NCI-H1694 treated with DMSO at 0.1 percent for 48 hours (cell line): ENCODE measurements at places on chromosomes 2 and 18.
A peak's percentile ranks its signal among the peaks of the same experiment; 100 is the strongest.

DNA sequence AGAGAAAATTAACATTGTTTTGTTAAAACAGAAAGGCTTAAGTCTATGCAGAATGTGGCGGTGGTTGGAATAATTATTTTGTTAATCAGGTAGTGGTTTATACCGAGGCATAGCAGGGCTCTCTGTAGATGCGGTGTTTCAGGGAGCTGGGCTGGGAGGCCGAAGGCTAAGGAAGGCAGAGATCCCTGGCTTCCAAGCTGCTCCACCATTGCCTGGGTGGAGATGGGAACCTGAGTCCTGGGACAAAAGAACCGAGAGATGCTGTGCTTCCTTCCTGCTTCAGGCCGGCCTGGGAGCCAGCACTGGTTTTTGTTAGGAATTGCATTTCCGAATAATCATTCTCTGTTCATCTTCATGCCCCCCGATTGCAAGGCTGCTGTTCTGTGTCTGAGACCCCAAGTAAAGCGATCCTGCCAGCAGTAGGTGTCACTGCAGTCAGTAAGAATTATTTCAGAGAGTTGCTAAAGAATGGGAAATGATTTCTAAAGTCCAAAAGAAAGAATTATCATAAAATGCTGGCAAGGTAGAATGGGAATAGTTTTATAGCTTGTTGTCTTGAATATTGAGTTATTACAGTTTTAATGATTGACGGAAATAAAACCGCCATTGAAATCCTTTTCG lies 824.9 kb downstream of the GALR1 start:
- DNase-seq, result no peak

- no peak for DNase-seq
Observed at GRCh38 chr2:70039366-70039765, 47.9 kb upstream of the PCBP1 start.

DNA sequence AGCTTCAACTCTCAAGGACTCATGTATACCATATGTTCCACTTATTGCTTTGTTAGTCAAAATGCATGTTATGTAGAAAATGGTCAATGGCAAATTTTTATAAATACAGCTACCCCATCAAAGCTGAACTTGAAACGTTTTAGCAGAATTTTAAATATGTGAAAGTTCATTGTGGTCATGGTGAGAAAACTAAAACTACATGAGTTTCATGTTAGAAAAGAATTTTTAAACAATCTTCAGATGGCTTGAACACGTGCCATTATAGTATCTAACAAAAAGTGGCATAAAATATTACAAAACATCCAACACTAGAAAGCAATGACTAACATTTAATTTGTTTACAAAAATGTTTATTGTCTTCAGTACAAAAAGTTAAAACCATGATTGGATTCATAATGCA lies 246.0 kb upstream of the KCNJ3 start:
- DNase-seq, result no peak

DNA sequence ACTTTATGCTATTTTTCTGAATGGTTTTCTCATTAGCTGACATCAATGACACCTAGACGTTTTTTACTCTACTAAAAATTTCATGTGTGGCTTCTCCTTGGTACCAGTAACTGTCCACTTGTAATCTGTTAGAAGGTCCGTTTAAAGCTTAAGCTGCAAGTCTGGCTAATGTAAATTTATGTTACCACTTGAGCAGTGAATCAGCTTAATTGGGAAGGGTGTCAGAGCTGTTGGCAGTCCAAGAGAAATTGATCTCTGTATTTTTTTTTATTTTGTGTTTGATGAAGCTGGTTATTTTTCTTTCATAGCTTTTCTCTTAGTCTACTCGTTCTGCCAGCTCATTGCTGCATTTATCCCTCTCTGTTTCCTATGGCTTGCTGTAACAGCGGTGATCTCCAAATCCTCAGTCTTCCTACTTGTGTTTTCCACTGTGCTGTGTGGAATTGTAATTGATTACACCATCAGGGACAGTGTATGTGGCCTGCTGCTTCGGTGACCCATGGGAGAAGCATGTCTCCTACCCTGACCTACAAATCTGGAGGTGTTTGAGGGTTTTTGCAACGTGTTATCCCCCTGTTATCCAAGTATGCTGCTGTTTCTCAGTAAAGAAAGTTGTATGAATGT lies 724.2 kb upstream of the REG3G start:
- DNase-seq, result no peak

- DNase-seq, result no peak
Observed at GRCh38 chr2:217711188-217711587, 291.6 kb downstream of the TNS1 start.

DNA sequence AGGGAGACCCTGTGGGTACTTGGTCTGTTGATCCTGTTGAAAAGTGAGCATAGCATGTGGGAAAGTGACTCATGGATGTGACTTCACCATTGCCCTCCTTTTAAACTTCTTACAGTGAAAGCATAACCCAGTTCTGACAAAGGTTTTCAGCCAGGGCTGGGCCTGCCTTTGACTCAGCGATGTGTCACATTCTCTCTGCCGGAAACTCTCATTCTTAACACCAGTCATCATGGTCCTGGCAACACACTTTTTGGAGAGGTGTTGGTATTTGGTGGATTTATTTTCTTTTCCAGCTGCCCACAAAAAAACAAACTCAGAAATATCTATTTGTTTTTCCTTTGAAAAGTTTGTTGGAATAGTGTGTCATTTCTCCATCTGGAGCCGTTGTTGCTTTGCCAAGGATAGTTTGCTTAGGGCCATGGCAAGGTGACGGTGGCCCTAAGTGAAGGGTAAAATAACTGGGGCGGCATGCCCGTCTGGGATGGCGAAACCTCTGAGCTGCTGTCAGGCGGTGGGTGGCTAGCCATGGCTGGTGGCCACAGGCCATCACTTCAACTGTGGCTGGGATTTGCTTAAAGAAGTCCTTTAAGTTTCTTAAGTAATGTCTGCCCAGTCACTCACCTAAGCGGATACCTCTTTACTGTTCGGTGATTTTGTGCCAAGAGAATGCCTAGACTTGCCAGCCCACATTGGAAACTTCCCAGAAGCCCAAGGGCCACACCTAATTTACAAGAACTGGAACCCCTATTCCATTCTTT lies 123.3 kb downstream of the LTBP1 start:
- DNase-seq, result no peak

- DNase-seq, result no peak
Observed at GRCh38 chr2:75047992-75048625, 89.7 kb downstream of the POLE4 start.

- DNase-seq, result no peak
Observed at GRCh38 chr18:29071869-29072268, 894.9 kb upstream of the CDH2 start.

GRCh38 chr18:47953471-47953931 lies 23.0 kb upstream of the SMAD2 start:
- peak; percentile 98 for DNase-seq

GRCh38 chr2:44044281-44044720 lies 48.5 kb upstream of the LRPPRC start:
- DNase-seq, result peak; percentile 86

DNA sequence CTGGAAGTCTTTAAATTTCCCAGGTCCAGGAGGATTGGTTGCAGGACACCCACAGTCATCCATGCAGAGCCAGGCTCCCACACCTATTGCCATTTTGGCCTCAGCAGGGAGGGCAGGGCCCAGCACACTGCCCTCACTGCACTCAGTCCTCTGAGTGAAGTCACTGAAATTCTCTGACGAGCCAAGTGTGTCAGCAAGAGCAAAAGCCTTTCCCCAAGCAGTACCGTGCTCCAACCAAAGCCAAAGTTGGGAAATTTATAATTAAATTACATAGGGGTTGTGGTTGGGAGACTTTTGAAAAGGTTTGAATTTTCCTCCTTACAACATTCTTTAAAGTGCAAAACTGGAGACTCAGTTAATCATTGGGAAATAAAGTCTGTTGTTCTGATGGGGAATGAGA lies 98.5 kb upstream of the CD226 start:
- no peak for DNase-seq

DNA sequence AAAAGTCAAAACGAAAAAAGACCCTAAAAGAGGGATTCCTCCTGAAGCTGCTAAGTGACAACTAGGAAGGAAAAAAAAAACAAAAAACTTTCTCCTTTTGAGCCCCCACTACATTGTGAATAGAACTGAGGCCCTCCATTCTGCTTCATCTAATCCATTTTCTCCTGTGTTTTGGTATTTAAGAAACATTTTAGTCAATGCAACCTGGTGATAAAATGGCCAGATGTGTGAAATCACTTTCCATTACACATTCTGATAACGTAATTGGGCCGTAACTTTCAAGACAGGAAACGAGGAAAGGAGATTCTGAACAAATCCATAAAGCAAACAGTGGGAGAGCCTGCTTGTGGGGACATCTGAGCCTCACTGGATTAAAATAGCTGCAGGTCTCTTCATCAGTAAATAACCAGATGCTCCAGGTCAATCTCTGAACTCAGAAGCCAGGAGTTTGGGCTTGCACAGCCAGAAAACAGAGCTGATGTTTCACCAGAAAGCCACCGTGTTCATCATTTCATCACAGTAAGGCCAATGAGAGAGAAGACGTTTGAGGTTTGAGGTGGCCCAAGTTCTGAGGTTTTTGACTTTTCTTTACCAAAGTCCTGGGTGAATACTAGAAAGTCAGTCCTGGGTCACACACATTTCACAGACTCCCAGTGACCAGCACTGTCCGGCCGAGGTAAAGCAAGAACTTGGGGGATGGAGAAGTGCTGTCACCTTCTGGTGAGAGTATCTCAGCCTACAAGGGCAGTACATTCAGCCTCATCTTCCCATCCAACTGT lies 47.8 kb downstream of the TGFA start:
- DNase-seq, result no peak

DNA sequence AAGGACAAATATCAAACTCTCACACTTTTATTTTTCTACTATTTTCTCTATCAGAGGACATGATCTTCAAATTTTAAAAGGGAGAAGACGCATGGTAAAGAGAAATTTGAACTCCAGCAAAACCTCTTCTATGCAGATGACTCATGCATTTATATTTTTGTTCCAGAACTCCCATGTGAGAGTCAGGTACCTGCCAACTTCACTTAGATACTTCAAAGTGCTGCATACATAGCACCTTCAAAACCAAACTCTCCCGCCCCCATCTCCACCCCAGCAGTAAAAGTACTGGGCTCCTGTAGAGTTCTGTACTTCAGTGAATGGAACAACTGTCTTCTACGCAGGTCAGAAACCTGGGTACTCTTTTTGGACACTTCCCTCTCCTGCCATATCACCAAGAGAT lies 398.3 kb downstream of the TGIF1 start:
- DNase-seq, result no peak

DNA sequence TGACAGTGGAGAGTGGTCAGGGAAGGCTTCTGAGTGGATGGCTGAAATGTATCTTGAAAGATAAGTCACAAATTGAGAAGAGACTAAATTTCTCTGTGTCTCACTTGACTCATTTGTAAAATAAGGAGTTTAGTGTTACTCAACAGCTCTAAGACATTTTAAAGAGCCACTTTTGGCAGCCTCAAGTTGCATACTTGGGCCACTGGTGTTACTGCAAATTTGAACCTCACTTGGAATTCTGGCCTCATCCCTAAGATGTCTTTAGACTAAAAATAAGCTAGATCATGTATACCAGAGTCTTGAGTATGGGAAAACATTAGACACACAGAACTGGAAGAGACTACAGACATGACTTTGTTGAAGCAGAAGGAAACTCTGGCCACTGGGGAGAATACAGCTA lies 4.5 kb upstream of the MTLN start:
- no peak for DNase-seq

DNA sequence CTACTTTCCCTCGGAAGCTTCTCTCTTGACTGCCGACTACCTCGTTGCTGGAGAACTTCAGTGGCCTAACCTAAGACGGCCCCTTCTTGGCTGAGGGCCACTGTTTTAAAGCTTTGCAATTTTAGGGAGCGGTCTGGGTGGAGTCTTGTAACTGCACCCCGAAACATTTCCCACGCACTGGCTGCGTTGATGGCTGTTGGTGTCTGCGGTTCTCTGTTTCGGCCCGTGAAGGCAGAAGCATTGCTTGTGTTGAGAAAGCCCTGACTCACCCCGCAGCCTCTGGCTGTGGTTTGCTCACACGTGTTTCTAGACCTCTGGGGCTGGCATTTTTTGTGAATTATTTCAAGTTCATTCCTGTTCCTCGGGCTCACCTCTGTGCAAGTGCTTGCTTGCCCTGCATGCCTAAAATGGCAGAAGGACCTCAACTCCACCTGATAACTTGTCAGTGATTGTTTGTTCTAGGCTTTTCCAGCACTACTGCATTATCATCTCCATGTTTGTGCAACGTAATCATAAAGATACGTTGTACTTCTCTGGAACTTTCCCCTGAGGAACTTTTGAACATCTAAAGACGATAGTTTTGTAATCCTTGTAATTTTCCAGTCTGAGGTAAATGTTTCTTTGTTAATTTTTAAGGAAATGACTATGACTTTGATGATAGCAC lies 94.2 kb upstream of the DLX2 start:
- no peak for DNase-seq

- DNase-seq, result no peak
Observed at GRCh38 chr2:236951830-236952475, 133.7 kb upstream of the COPS8 start.

GRCh38 chr18:40215979-40216378 lies 1739.1 kb upstream of the PIK3C3 start:
- no peak for DNase-seq

- DNase-seq, result no peak
Observed at GRCh38 chr2:215362562-215362904, 50.7 kb downstream of the ATIC start.

- DNase-seq, result peak; percentile 29
Observed at GRCh38 chr2:197599285-197599965, 76.0 kb downstream of the RFTN2 start.

DNA sequence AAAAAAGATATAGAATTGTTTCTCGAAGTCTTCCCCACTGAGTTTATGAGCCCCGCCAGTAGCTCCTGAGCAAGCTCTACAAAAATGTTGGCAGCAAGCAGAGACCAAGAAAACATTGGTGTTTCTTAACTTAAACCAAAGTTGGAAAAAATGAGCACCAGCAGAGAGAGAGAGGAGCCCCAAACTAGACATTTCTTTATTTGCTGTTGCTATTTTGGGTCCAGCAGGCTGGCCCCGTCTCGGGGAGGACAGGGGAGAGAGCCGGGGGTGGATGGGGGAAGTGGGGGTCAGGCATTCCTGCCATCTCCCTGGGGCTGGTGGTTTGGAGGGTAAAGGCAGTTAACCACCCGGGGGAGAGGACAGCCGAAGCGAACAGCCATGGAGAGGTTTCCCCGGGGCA lies 113.0 kb downstream of the DYSF start:
- no peak for DNase-seq

DNA sequence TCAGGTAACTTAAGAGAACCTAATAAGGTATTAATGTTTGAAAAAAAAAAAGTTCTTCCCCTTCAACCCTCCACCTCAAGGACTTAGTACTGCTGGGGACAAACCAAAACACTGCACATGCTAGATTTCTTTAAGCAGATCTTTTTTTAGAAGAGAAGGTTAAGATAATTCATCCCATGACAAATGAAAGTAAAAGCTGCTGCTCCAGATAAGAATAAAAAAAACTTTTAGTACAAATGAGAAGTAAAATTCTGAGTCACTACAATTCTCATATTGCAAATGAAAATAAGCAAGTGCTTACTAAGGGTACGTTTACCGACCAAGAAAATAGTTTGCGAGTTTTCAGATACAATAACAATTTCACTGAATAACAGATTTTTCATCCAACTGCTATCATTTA lies 8.9 kb downstream of the STAM2 start:
- DNase-seq, result no peak
